CD4-positive, alpha-beta memory T cell (primary cell): ENCODE measurements at places on chromosomes 11 and 22.
A peak's percentile ranks its signal among the peaks of the same experiment; 100 is the strongest.

GRCh38 chr11:27212248-27212780 lies 150.7 kb downstream of the CCDC34 start:
- DNase-seq = no peak

GRCh38 chr11:14722496-14722895 lies 78.9 kb downstream of the PDE3B start:
- DNase-seq = no peak

GRCh38 chr22:29773233-29773632 lies 6.1 kb downstream of the UQCR10 start:
- no peak for DNase-seq

DNA sequence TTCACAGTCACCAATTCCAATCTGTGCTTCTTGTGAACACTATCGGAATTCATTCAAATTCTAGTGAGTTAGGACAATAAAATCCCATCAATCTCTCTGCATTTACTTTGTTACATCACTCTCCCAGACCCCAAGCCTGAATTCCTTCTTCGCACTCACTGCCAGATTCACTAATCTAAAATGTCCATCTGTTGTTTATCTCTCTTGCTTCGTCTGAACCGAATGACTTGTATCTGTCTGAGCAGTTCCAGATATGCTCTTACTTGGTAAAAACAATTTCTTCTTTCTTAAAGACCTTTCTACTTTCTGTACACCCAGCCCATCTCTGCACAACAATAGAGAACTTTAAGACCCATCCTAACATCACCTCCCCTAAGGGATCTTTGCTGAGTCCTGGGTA lies 7.0 kb downstream of the MMP10 start:
- no peak for DNase-seq

GRCh38 chr11:134150195-134150903 lies 73.4 kb downstream of the NCAPD3 start:
- DNase-seq = no peak

DNA sequence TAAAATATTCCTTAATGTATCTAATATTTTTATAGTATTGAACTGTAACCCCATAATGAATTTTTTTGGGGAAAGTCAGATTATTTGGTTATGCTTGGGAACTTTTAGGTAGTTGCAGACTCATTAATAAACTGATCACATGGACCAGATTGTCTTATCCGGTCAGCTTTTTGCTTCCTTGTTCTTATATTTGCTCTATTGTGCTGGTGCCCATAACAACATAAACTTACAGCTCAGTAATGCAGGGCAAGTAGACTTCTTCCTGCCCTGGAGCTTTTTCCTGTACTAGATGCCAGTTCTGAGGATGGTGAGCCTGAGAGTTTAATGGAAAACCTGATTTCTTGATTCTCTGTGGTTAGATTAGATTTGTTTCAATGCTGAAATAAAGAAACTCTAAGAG lies 53.2 kb downstream of the MTMR3 start:
- DNase-seq = no peak

- no peak for DNase-seq
These were observed 25.8 kb downstream of the ADAMTS8 start for GRCh38 chr11:130402570-130402969.

DNA sequence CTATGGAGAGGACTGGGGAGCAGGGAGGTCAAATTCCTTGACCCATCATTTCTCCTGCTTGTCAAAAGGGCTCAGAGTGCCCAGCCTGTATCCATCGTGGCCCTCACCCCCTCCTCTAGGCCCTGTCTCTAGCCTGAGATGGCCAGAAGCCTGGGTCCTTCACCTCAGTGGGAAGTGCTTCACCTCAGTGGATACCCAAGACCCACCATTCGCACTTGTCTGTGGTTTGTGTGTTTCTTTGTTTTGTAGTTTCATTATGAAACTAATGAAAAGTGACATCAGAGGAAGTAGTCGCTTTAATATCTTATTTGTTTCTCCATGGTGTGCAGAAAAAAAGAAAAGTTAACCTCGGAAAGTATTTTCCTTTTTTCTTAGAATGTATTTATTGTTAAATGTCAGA lies 194.0 kb upstream of the CADM1 start:
- DNase-seq = no peak

- no peak for DNase-seq
These were observed 871 bp downstream of the BDNF start for GRCh38 chr11:27699242-27699925.

GRCh38 chr11:73576185-73576614 lies 21.7 kb downstream of the FAM168A start:
- no peak for DNase-seq

GRCh38 chr11:68843703-68844312 lies 2.1 kb upstream of the CPT1A start:
- DNase-seq = peak; percentile 68

GRCh38 chr11:9619004-9619403 lies 44.9 kb upstream of the SWAP70 start:
- DNase-seq = no peak

- DNase-seq = no peak
These were observed 790 bp downstream of the RAB1B start for GRCh38 chr11:66268952-66269905.

- no peak for DNase-seq
These were observed 615 bp downstream of the STT3A start for GRCh38 chr11:125593114-125593820.

GRCh38 chr11:11426226-11426952 lies 73.3 kb upstream of the CSNK2A3 start:
- no peak for DNase-seq

GRCh38 chr22:19762568-19763457 lies 2.2 kb downstream of the TBX1 start:
- DNase-seq = no peak

- no peak for DNase-seq
These were observed 54.8 kb downstream of the LDLRAD3 start for GRCh38 chr11:35998634-35999033.

- no peak for DNase-seq
These were observed 54.0 kb downstream of the C11orf58 start for GRCh38 chr11:16792426-16792825.

- DNase-seq = no peak
These were observed 173.4 kb upstream of the SESN3 start for GRCh38 chr11:95404370-95404769.

- DNase-seq = no peak
These were observed 108.4 kb downstream of the ZBTB16 start for GRCh38 chr11:114167771-114168448.

DNA sequence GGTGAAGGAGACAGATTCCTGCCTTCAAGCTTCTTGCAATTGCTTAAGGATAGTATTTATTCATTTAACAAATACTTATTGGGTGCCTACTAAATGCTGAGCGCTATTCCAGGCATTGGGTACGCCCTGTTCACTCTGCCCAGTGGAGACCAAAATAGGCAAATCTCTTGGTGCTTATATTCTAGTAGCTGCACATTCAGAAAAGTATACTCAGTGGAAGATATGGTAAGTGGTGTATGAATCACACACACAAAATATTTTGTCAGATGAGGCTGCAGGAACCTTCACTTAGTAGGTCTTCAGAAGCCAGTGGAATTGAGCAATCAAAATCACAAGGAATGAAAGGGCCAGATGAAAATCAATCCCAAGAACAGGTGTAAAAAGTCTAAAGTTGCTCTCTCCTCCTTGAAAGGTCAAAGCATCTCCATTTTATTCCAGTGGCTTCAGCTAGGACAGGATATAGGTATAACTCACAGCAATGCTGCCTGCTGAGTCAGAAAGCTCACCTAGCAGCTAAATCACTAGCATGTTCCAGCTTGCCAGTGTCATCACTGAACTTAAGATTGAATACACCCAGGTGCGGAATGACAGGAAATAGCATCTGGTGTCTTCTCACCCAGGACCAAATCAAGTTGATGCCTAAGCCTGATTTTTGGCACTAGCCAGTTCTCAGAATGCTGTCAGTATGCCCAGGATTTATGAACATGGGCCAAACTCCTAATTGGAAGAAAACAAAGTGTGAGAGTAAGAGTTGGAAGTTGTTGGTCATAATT lies 83.9 kb downstream of the AMOTL1 start:
- DNase-seq = no peak

DNA sequence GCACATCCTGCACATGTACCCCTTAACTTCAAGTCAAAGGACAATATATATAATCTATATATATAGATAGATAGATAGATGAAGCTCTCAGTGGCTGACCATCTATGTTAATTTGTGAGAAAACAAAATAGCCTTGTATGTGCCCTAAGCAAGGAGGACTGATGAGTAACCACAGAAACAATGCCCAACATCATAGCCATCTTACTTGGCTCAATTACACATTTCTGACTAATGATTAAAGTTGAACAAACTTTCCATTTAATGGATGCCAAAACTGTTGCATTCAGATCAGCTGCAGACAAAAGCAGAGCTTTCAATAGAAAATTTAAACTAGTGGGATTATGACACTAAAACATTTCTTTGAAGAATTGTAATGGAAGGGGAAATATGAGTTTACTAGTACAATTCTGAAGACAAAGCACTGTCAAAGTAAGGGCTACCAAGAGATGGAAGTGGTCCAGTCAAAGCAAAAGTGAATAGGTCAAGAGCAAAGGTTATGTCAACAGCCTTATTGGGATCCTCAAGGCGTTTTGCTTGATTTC lies 1188.2 kb upstream of the RAG2 start:
- no peak for DNase-seq

- DNase-seq = peak; percentile 65
These were observed 16.2 kb upstream of the CASTOR1 start for GRCh38 chr22:30305519-30305905.

DNA sequence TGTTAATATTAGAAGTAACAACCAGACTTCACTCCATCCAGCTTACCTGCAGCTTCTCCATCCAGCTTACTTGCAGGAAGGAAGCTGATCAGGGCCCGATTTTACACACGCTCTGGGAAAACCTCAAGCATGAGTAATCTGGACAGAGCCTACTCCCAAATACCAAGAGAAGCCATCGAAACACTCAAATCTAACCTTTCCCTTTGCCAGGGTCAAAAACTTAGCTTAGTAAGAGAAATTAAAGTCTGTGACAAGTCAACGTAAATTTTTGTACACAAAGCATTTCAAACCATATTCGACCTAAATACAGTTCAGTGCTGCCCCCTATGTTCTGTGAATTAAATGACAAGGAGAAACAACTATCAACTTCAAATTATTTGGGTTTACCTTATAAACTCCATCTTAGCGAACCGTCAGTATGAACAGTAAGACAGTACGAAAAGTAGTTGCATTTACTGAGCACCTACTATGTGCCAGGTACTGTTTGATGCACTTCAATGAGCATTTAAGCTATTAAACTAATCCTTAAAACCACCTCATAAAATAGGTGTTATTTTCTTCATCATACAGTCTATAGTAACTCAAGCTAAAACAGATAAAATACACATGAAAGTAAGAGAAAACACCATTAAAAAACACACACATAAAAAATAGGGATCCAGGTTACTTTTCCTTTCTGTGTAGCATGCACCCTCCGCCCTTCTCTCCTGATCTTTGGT lies 36.9 kb downstream of the ARFGAP3 start:
- no peak for DNase-seq

- no peak for DNase-seq
These were observed 556.5 kb downstream of the NELL1 start for GRCh38 chr11:21225860-21226259.

DNA sequence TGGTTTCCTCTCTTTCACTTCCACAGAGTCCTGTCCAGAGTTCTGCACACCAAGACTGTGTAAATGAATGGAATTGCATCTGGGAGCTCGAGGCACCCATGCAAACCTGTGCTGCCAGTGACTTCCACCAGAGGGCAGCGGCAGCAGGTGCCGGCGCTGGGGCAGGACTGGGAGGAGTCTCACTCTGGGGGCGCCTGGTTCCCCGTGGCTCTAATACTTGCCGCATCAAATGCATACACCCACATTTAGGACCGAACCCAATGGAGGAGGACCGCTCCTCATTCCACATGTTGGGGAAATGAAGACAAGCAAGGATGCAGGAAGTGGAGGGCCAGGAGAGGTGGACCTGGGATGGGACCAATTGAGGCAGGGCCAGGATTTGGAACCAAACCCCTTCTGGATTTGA lies 1.1 kb upstream of the CD6 start:
- DNase-seq = peak; percentile 80

DNA sequence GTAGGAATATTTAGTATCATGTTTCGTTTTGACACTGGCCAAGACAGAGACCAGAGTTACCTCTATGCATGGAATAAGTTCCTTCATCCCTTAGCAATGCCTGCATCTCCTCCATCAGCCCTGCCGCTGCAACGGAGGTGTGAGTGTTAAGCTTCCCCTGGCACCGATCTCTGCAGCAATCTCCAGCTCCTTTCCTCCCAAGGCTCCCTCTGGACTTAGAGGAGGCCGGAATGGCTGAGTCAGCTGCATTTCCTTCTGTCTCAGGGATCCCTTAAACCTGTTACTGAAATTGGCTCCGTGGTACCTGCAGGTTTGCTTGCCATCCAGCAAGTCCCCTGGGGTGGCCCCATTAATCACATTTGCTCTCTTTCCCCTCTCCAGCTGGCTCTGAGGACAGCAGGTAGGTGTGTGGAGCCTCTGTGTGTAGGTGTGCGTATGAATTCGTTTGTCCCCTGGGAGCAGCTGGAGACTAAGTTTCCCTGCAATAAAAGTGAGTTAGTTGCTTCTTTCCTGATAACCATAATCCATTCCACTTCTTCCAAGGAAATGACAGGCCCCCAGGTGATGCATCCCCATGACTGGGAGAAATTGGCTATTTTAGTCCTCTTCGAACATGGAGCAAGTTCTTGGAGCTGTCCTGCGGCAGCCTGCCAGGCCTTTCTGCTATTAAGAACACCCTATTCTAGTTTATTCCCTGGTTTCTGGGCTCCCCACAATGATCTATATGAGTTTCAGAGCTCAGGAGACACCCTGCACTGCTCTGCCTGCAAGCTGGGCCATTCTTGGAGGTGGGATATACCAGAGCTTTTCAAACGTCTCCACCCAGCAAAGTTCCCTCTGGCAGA lies 457.2 kb upstream of the CADM1 start:
- DNase-seq = no peak

DNA sequence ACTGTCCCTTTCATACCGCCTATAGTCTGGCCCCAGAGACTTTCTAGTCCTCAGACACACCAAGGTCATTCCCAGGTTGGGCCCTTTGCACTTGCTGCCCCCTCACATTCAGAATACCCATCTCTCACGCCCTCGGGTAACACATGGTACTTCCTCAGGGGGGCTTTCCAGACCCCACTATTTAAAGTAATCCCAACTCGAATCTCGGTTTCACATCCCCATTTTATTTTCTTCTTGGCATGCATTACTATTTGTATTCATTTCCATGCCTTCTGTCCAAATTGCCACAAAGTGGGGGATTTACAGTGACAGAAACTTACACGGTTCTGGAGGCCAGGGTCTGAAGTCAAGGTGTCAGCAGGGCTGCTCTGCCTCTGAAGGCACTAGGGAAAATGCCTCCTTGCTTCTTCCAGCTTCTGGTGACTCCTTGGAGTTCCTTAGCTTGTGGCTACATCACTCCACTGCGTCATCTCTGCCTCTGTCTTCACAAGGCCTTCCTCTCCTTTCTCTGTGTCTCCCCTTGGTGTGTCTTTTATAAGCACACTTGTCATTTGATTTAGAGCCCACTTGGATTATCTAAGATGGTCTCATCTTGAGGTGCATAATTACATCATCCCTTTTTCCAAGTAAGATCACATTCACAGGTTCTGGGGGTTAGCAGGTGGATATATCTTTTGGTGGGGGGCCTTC lies 15.1 kb downstream of the RCN1 start:
- no peak for DNase-seq
